ENCODE measurements at places on chromosomes 1 and 21.

- DNase-seq, result no peak
Measured at GRCh38 chr1:84918726-84919336, 25.8 kb upstream of the LPAR3 start.

DNA sequence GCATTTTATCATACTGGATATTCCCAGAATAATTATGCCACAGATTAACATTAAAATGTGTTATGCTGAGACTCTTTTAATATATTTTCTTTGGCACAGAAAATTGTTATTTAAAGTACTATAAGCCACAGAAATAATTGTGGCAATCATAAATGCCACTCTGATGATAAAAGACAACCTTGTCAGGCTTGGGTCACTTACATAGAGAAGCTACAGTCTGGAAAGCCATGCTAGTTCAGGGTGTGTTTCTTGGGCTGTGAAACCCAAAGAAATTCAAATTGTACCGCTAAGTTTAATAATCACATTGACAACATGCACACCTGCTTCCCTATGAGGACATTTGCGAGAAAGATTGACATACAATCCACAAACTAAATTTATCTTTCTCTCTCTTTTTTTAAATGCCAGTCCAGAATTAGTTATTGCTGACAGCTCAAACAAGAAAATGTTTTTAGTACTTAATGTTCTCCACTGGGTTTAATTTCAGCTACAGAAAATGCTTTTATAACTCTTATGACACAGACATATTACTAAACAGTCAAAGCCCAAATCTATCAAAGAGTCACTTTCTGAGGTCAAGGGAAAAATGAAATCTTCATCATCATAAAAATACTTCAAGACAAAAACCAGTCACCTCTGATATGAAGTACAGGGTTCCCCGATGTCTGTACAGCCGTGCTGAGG is 38.7 kb downstream of the TTC13 start:
- no peak for DNase-seq

GRCh38 chr1:62232871-62233278 is 38.2 kb downstream of the L1TD1 start:
- DNase-seq, result no peak

DNA sequence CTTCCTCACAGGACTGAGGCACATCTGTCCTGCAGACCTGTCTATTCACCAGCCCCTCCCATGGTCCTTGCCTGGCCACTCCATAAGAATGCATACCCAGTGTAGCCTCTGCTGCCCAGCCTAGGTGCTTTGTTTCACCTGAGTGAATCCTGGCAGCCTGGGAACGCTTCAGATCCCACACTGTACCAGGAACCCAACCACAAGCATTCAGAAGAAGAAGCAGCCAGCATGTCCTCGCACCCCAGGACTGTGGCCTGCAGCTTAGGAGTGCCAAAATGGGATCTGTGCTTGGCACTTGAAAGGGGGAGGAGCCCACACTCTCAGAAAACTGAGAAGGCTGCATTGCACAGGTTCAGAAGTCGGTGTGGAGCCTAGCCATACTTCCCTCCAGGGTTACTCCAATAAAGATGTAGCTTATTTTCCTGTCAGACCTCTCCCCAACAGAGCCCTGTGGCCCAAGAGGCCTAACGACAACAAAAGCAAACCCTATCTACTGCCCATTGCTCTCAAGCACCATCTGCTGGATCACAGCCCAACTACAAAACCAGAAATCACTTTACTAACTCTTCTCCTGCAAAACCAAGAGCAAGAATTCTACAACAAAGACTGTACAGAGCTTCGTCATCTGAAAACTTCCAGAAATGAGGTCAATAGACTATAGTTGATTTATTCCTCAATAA is 923.1 kb upstream of the NEGR1 start:
- no peak for DNase-seq

Data from thymus (tissue), 14 donors.